Posterior vena cava (tissue), 2 donors: ENCODE measurements at places on chromosomes 4 and X. TPM values are rescaled to one million over a fixed set of nuclear protein-coding genes. Genes with fewer than 3 reads are reported as not detected.

The ATG4A gene
- 12.9 TPM for total RNA-seq

The NALF2 gene
- total RNA-seq, result 0.23 TPM

The HELT gene
- total RNA-seq, result not detected

The NLGN3 gene
- total RNA-seq, result 2.3 TPM

The SERTM2 gene
- 3.2 TPM for total RNA-seq

- DNase-seq, result no peak
Observed at GRCh38 chr4:161404346-161405110, 759.3 kb downstream of the FSTL5 start.

GRCh38 chr4:153234885-153235284 lies 30.6 kb downstream of the TRIM2 start:
- no peak for DNase-seq

- no peak for DNase-seq
Observed at GRCh38 chrX:67610282-67610681, 66.5 kb downstream of the AR start.

GRCh38 chrX:9706421-9706820 lies 59.2 kb downstream of the GPR143 start:
- no peak for DNase-seq

- DNase-seq, result no peak
Observed at GRCh38 chrX:21975242-21975641, 34.7 kb downstream of the SMS start.

GRCh38 chrX:16134936-16135335 lies 11.6 kb downstream of the GRPR start:
- no peak for DNase-seq

DNA sequence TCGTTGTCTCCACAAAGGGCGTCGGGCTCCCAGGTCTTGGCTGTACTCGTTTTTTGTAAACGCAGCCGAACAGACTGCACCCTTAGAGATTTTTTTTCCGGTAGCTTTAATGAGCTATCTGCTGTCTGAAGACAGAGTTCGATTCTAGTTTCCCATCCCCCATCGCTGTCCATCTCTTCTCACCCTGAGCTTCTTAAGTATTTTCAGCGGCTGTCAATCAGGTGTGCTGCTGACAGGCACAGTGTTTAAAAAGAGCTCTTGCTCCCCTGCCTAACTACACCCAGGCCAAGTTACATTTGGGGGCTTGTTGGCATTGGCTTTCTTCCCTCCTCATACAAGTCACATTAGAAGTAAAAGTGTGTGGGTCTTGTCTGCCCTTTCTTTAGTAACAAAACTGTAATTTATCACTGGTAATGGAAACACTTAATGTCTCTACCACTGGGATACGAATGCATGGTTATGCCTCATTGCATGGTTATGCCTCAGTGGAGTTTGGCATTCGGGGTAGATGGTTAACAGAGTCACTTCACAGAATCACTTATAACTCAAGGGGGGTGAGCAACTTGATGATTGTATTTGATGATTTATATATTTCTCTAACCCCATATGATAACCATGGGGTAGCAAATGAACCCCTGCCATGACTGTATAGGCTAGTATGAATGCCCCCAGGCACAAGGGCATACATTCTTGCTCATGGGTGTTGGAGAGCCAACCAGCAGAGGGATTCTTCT lies 1.4 kb upstream of the ARHGAP6 start:
- DNase-seq, result no peak

DNA sequence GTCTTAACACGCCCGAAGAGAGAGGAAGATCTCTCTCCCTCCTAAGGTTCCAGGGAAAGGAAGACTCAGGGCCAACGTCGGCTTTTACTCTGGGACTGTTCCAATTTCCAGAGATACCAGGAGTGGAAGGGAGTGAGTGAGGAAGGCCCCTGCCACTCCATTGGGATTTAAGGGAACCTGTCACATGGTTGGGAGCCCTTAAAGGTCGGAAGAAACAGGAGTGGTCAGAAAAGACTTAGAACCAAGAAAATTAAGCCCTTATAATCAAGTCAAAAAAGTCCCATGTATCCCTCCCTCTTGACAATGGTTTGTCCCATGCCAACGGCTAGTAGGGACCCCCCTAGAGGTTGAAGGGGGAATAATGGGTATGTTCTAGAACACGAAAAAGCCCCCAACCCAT lies at the start of gene TEX13A:
Gene TEX13A, minus strand, starts transcription at position 59 of the 400 bp plus-strand sequence. CDS start 297 bp downstream, outside the sequence.
- no peak for DNase-seq

DNA sequence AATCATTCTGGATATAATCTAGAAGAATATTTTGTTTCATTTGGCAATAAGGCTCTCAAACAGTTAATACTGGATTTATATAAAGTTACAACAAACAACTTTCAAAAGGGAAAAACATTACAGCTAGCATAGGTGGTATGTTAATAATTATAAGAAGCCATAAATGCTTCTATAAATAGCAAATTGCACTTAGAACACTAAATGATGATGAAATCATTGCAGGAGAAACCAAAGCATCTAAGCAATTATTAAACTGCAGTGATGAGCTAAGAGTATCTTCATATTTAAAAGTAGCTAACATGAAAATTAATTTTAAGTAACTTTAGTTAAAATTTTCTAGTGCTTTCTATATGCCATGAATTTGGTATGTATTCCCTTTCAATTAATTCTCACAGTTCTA lies 189.5 kb downstream of the CENPC start:
- DNase-seq, result no peak
